ENCODE measurements at places on chromosomes 7 and 10.
A peak's percentile ranks its signal among the peaks of the same experiment; 100 is the strongest.

DNA sequence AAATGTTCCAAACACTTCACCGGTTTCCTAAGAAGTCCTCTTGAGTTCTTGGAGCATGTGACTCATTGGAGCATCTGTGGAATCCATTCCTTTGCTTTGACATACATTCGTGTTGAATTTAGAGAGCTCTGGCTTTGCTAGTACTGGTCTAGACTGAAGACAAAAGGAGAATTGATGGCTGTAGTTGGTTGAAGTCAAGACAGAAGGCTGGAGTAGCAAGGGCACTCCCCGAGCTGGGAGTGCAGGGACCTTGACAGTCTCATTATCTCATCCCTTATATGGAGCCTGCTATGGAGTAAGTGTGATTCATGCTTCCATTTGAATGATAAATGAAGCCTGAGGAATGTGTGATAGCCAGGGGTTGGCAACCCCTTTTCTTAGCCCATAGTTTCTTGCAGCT lies 1249.1 kb downstream of the TYW1 start:
- no peak for DNase-seq

GRCh38 chr7:91251877-91252276 lies 12.4 kb upstream of the FZD1 start:
- no peak for DNase-seq

DNA sequence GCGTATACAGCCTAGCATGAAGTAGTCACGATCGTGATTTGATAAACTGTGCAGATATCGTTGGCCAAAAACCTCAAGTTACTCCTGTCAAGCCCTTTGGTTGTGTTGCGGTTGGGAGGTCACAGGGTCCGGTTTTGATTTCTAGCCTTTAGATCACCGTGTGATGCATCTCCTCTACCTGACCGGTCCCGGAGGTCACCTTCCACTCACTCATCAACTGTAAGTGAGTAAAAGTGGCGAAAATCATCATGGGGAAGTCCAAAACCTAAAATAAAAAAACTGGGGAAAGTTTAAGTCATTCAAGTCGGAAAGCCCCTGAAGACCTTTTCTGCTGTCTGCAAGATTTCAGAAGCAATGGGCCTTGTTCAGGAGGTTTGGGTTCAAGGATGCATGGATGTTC lies 62.8 kb downstream of the ADARB2 start:
- DNase-seq = no peak

GRCh38 chr7:24902931-24903330 lies 77.0 kb downstream of the OSBPL3 start:
- DNase-seq = no peak

GRCh38 chr10:10796774-10797415 lies 220.8 kb upstream of the CELF2 start:
- no peak for DNase-seq

DNA sequence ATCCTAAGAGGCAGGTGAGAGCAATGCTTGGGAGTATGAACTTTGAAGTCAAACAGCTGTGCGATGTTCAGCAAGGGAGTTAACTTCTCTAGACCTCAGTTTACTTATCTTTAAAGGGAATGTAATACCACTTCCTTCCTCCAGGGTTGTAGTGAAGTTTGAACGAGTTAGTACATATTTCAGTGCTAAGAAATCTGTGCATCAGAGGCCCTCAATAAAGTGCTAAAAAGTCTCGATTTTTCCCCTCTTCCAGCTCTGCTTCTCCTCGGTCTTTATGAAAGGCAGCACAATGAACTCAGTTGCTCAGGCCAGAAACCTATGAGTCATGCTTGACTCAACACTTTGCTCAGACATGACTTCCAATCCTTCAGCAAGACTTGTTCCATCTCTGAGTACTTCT lies 418.9 kb downstream of the MDFIC start:
- peak; percentile 38 for DNase-seq

GRCh38 chr10:30751678-30752331 lies 122.3 kb upstream of the LYZL2 start:
- DNase-seq = peak; percentile 77

- no peak for DNase-seq
These were observed 149.4 kb downstream of the GLI3 start for GRCh38 chr7:42087616-42088015.

DNA sequence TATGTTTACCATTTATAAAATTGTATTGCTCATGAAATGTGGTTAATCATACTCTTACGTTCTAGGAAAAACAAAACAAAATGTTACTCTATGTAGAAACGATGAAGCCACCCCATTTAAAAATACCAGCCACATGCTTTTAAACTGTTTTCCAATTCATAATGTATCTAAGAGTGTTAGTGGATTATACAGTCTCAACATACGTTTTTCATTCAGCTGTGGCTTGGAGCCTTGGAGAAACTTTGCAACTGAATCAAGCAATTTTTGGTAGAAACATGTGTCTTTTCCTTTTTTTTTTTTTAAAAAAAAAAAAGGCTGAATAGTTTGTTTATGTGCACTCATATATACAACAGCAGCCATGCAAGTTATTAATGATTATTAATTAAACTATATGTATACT lies 378.0 kb upstream of the SEMA3D start:
- no peak for DNase-seq

- no peak for DNase-seq
These were observed 251.4 kb upstream of the ZMIZ1 start for GRCh38 chr10:78817361-78817760.

- DNase-seq = peak; percentile 61
These were observed 14.0 kb upstream of the UBE3C start for GRCh38 chr7:157124690-157125089.

GRCh38 chr7:16193631-16194030 lies 227.7 kb downstream of the CRPPA start:
- DNase-seq = no peak

DNA sequence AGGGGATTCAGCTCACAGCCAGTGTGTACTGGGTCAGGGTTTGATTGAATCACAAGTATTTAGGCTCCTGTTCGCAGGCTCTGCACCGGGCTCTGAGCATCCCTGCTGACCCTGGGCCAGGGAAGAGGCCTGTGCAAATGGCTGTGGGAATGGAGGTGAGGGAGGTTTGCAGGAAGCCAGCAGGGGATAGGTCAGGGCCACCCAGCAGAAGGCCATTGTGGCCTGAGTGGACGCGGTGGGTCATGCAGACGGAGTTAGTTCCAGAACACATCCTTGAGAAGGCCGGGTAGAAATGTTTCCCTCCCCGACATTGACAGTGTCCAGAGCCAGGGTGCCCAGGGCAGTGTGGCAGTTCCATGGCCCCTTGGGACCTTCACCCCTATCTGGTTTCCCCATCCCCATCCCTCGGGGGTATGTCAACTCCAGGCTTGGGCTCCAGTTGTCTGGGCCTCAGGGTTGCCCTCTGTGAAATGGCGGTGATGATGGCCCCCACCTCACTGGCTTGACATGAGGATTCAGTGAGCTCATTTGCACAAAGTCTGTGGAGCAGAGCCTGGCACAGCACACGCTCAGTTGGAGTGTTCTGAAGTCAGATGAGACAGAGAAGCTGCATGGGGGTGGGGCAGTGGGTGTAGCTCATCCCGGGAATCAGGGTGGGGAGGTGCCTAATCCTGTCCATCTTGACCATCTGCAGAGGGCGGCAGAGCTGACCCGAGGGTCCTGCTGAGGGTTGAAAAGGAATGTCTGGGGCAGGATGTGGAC lies 107.6 kb downstream of the ADCY1 start:
- DNase-seq = no peak

DNA sequence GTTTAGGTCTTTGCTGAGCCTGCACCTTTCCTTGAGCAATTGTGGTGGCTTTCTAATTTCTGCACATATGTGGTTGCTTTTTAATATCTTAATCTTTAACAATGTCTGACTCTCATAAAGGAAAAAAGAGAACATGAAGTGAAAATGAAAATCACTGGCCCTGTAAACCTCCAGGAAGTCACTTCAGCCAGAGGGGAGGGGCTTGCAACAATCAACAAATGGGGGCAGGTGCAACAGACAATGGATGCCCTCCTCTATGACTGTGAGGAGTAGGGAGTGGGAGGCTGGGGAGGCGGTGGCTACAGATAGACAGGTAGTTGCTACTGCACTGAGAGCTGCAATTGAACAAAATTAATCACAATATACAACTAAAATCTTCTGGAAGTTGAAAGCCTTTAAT lies 1377.4 kb downstream of the XPNPEP1 start:
- no peak for DNase-seq

GRCh38 chr7:150409300-150410030 lies 30.3 kb downstream of the ZNF775 start:
- DNase-seq = no peak

DNA sequence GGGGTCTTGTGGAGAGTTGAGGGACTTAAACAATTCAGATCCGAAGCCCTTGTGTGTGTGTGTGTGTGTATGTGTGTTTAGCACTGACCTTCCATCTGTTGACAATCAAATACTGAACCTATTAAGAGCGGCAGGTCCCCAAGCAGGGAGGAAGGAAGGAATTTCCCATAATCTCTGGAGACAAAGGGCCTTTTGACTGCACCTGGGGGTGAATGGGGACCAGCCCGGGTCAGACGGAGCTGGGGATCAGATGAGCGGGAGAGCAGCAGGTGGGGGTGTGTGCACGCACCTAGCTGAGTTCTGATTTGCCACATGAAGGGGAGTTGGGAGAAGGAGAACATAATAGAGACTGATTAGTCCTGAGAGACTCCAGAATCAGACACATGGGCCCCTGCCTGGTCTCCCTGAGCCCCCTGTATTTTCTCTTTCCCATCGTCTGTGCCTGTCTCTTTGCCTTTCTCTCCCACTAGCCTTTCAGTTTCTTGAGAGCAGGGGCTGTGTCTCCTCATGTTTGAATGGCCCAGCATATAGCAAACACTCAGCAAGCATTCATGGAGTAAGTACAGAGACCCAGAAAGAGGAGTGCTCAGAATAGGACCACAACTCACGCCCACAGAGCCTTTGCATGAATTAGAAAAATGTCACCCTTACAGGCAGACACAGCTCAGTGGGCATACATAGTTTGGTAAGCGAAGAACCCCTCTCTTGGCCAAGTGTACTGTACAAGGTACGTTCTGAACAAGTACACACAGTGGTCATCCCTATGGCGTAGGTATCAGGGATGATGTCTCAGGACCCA lies 288.3 kb upstream of the HABP2 start:
- DNase-seq = no peak

GRCh38 chr10:8138471-8138870 lies 84.0 kb downstream of the GATA3 start:
- DNase-seq = no peak

GRCh38 chr10:74824184-74824899 lies 2.1 kb upstream of the KAT6B start:
- DNase-seq = no peak

- DNase-seq = no peak
These were observed 92.2 kb downstream of the DOCK4 start for GRCh38 chr7:112113913-112114575.

DNA sequence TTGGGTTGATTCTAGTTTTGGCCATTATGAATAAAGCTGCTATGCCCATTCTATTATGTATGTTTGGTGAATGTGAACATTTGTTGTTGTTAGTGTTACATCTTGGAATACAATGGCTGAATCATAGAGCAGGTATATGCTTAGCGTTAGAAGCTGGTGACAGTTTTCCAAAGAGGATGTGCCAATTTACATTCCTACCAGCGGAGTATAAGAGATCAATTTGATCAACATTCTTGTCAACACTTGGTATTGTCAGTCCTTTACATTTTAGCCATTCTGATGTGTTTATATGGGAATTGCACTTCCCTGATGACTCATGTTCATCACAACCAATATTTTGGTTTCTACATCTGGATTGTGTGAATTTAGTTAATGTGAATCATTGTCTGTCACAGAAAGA lies 37.8 kb upstream of the COBL start:
- DNase-seq = no peak

GRCh38 chr7:92006046-92006445 lies 65.4 kb downstream of the AKAP9 start:
- no peak for DNase-seq

DNA sequence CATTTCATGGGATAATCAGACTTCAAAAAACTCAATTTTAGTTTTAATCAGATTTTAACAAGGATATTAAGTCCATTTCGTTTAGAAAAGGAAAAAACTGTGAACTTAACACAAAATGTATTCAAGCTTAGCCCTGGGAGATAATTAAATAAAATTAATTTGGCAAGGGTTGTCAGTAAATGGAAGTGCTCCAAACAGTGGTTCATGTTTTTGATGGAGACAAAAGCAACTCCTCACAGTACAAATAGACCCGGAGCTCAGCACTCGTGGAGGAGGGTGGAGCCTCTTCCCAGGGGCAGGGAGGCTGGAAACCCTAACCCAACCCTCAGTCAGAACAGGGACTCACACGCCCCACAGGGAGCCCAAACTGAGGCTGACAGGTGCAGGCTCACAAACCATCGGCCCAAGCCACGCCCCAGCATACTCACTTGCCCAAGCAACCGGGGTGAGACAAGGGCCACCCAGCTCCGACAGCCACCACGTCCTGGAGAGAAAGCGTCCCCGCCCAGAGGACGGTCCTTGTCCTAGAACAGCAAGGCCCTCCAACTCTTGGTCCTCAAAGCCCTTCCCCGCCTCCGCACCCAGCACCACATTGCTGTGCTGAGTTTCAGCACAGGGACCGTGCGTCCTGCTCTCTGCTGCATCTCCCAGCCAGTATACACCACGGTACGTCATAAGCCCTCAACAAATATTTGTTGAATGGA lies 39.8 kb downstream of the MAD1L1 start:
- DNase-seq = no peak

- no peak for DNase-seq
These were observed 13.3 kb upstream of the FAM180A start for GRCh38 chr7:135761751-135762488.

DNA sequence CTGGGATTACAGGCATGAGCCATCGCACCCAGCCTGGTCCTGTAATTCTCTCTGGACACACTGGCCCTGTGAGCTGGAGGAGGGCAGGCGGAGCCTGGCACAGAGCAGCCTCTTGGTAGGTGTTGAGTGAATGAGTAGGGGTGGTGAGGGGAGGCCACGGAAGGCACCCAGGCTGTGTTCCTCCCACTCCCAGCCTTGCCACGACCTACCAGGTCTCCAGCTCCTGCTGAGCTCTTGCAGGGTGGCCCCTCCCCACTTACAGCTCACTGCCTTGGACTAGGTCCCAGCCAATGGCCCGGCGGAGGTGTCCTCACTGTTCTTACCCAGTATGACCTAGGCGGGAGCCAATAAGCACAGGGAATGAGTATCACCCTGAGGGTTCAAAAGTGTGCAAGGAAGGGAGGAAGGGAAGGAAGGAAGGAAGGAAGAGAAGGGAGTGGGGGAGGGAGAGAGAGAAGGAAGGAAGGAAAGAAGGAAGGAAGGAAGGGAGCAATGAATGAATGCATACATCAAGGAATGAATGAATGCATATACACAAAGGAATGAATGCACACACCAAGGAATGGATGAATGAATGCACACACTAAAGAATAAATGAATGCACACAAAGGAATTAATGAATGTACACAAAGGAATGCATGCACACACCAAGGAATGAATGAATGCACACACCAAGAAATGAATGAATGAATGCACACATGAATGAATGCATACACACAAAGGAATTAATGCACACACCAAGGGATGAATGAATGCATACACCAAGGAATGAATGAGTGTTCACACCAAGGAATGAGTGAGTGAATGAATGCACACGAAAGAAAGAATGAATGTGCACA lies 45.5 kb downstream of the GTF2IRD1 start:
- DNase-seq = no peak

- DNase-seq = peak; percentile 56
These were observed 286.5 kb downstream of the DOCK4 start for GRCh38 chr7:111919631-111920179.
